ENCODE measurements at places on chromosomes 5 and 9.

- no peak for DNase-seq
Measured at GRCh38 chr9:99387431-99387830, 165.3 kb downstream of the SEC61B start.

DNA sequence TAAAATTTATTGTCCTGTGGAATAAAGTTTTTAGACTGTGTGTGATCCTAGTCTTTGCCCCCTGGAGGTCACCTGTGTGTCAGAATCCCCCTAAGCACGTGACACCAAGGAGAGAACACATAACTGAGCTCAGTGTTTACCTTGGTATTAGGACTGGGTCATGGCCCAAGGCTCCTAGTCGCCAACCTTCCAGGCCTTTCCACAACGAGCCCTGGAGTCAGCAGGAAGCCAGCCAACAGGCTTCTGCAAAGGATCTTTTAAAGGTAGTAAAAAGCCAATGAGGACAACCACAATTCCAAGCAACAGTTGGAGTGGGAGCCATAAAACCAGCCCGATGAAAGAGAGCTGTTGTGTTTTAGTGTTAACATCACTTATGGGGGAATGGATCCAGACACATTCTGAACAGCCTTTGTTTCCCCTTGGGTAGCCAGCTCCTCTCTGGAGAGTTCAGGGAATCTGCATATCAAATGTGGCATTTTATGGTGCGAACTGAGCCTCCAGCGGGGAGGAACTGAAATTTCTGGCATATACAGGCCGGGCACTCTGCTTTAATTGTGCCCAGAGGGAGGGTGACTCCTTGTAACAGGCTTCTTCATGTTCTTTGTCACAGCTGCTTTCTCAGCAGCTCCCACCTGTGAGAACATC, 239.9 kb downstream of the FSTL4 start:
- DNase-seq: no peak

DNA sequence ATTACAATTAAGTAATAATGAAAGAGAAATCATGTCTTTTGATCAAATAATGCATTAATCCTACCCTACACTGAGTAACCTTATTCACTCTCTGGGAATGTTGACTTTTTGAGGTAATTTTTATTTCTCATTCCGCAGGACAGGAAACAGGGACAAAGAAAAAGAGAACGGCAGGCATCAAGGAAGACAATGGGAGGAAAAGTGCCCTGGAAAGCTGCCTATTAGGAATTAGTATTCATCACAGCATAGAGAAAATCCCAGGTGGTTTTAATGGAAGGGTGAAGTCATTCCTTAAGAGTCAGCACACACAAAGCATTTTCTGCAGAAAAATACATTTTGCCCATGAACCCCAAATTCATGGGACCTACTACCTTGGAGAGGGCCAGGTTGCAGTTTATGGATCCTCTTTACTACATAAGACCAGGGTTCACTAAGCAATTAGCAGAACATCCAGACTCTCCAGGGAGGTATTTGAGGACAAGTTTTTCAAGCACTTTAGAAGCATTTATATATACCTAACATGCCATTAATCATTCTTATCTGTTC, 9.4 kb downstream of the FSTL4 start:
- no peak for DNase-seq

- no peak for DNase-seq
Measured at GRCh38 chr9:126293522-126293889, 33.1 kb upstream of the MVB12B start.

- no peak for DNase-seq
Measured at GRCh38 chr5:172630986-172631385, 10.1 kb upstream of the NEURL1B start.

GRCh38 chr5:141793403-141793802, 84.8 kb downstream of the PCDH1 start:
- no peak for DNase-seq

DNA sequence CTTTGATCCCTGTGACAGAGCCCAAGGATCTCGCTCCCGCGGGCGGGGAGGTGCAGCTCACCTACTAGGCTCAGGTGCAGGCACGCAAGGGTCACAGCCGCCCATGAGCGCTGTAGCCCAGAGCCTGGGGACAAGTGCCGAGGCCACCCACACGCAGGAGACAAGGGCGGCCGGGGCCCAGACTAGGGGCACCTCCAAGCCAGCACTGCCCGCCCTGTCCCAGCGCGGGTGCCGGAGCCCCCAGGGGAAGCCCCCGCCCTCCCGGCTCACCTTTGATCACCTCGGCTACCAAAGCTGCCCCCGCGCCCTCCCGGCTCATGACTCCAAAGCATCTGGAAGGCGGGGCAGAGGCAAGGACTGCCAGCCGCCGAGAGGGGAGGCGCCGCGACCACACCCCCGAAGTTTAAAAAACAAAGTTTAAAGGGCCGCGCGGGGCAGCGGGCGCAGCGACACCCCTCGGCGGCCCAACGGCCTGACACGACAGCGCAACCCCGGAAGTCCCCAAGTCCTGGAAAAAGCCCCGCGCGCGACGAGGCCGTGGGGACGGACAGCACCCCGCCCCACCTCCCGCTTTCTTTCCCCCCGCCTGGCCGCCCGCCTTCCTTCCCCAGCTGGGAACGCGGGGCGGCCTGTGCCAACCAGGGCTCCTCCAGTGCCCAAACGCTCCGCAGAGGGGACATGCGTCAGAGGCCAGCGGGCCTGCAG, 53.0 kb downstream of the CDC14B start:
- DNase-seq: peak; percentile 74

DNA sequence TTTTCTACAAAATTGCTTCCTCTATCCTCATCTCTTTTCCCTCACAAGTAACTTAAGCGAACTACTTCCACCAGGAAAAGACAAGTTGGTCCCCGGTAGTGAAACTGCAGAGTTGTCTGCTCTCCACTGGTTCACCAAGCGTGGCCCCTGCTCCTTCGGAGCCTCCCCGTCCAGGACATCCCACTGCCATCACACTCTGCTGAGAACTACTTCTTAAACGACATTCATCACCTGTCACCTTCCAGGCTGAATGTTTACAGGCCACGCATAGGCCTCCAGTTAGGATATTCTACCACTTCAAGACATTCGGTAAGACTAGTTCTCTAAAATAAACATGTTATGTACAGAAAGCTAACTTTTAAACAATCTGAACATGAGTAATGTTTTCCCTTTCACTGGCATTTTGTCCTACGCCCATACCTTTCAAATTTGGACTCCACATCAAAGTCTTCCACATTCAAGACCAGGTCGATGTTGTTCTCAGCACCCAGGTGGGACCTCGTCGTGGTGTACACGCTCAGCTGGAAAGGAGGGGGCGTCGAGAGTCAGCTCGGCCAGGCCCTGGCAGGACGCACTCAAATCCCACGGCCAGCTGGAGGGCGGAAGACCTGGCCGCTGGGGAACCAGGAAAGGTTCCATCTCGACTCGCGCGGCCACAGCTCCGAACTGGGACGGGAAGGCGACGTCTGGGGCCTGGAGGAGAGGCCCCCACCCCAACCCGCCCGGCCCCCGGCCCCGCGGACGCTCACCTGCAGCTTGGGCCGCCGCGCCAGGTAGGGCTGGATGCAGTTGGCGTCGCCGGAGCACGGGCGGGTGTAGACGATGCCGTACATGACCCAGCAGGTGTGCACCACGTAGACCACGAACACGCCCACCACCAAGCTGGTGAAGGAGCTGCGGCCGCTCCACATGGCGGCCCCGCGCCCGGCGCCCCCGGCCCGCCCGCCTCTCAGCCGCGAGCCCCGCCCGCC, 683 bp downstream of the CLPTM1L start:
- no peak for DNase-seq

GRCh38 chr9:113943112-113944009, 67.3 kb downstream of the ZNF618 start:
- DNase-seq: no peak

DNA sequence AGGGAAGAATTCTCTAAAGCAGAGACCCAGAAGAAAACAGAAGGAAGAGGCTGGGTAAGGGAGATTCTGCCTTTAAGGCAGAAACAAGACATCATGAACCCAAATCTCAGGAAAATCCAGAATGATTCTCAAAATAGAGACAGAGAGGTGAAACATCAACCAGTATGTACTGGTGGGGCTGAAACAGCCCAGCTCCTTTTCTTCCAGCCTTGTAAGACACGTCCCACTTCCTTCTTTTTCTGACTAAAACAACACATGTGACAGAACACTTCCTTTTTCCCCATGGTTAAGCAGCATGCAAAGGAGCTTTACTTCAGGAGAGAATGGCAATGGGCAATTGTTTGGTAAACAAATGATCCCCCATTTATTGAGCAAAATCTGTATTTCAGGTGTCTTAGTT, 230.8 kb upstream of the NR4A3 start:
- DNase-seq: no peak

DNA sequence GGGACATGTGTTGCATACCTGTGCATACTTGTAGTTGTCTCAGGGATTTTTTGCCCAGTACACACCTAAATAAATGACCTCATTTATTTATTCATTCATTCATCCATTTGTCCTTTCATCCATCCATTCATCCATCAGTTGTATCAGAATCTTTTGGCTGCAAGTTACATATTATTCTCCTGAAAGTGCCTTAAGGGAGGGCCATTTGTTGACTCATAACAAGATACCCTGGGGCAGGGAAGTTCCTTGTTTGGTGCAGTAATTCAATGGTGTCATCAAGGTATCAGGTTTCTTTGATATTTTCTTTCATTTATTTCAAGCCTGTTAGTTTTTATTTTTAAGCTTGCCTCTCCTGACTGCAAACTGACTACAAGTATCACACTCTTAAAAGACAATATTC, 597.9 kb upstream of the TLE4 start:
- DNase-seq: no peak

GRCh38 chr9:95040106-95040505, 277.4 kb downstream of the FANCC start:
- no peak for DNase-seq

GRCh38 chr5:10470669-10471068, 29.0 kb downstream of the ROPN1L start:
- no peak for DNase-seq

DNA sequence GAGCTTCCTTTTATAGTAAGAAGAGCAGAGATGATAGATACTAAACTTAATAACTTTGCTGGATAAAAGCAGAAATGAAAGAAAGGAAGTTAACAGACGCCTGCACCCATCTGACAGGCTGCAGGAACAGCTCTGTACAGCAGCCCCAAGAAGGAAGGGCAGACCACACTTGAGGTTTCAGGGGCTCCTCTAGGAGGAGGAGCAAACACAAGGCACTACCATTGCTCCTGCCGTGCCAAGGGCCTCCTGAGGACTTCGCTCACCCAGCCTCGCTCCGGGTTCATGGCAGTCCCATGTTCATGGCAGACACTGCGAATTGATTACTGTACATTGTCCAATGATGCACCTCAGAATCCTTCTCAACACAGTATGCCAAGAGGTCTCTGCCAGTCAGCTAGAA, 85.1 kb downstream of the AMBP start:
- no peak for DNase-seq

DNA sequence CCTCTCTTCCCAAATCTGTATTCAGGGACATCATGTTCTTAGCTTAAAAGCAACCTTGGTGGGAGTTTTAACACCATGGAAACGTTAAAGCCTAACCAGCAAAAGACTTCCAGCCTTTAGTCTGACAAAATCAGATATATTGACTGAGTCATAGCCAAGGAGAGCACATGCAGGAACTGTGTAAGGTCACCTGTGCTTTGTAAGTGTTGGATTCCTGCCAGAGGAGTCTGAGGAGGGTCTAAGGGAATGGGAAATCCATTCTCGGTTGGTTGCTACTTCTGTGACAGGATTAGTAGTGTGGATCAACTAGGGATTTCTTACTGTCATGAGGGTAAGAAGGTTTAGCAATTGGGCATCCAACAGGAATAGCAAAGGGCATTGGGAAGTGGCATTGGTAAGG, 142.0 kb upstream of the CHD1 start:
- no peak for DNase-seq

DNA sequence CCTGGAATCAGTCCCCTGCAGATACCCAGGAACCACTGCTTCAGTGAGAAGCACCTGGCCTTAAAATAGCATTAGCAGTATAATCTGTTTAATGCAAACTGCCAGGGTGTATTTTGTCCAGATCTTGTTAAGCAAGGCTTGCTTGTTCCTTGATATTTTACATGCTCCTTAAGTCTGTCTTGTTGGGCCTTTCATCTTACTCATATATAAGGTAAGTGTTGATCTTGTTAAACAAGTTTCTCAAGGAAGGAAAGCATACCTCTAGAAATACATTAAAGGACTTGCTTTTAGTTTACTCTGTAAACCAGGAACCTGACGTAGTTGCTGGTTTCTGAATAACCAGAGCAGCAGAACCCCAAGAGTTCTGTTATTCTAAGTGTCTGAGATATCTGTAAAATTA, 13.7 kb downstream of the HSPA4 start:
- no peak for DNase-seq

DNA sequence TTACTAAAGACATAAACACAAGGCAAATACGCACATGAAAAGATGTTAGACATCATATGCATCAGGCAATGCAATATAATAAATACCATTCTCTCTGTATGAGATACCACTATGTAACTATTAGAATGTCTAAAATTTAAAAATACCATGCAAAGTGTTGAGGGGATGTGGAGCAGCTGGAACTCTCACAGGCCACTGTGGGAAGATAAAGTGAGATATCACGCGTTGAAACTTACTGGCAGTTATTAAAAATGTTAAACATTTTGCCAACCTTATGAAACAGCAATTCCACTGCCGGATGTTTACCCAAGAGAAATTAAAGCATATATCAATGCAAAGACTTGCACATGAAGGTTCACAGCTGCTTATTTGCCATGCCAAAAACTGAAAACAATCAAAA, 556.7 kb downstream of the LRRC70 start:
- DNase-seq: no peak

DNA sequence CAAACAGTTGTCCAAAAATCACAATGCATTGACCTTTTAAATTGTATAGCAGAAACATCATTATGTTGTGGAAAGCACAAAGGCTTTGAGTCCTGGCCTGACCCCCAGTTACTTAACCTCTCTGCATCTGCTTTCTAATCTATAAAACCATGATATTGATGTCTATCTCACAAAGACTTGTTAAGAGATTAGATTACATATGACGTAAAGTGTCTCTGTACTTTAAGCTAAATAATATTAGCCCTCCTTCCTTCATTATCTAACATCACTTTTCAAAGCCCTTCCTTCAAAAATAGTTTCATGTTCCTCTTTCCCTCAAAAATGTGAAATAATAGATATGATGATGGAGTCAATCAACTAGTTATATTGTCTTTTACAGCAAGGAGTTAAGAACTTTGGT, 3.4 kb downstream of the ADAMTS6 start:
- DNase-seq: no peak

DNA sequence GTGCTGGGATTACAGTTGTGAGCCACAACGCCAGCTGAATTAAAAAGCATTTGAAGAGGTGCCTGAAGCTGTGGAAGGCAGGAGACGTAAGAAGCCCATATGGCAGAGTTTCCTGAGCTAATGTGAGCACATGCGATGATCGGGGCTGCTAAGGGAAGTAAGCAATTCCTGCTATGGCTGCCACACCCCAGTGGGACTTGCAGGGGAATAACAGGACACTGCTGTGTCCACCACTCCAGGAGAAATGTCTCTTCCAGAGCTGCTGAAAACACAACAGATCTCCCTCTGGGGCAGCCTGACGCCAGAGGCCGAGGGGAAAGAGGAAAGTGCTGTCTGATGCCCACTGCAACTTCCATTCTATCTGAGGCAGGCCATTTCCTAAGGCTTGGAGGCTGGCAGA, 46.2 kb upstream of the ANKRD55 start:
- DNase-seq: no peak
